ENCODE measurements at places on chromosomes 11 and 22.

GRCh38 chr11:25615841-25616240 lies 716.1 kb upstream of the ANO3 start:
- DNase-seq = no peak

DNA sequence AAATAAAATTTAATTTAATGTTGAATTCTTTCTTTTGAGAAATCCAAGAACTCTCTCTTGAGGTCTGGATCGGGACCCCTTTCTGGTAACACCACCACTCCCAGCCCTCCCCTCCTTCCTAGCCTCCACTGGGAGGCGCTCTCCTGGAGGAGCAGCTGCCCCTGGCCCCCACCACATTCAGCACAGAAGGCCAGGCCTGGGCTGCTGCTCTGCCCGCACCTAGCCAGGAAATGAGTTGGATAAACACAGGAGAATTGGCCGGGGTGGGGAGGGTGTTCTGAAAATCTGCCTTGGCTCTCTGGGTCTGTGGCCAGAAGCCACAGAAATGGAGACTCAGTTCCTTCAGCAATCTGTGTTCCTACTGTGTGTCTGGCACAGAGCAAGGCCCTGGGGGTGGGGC lies 31.2 kb downstream of the C22orf42 start:
- no peak for DNase-seq

- DNase-seq = no peak
Observed at GRCh38 chr11:72308226-72309073, 64.5 kb upstream of the PHOX2A start.

- DNase-seq = no peak
Observed at GRCh38 chr22:28647216-28647615, 32.4 kb downstream of the TTC28 start.

DNA sequence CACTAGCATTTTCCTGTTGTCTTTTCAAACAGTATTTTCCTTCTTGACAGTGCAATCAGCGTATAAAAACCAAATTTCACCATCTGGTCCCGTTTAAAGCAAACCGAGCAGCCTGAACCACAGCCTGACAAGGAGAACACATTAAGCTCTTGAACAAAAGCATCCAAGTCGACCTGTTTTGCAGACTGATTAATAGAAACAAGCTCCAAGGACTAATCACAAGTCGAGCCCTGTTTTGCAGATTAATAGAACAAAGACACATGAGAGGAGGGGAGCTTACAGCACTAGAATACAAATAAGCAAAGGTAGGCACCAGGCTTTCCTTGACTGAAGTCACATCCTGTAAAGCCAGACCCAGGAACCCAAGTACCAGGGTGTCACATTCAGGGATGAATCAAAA lies 104.8 kb downstream of the MPPED2 start:
- DNase-seq = no peak

- no peak for DNase-seq
Observed at GRCh38 chr11:36441610-36442208, 68.4 kb downstream of the TRAF6 start.

DNA sequence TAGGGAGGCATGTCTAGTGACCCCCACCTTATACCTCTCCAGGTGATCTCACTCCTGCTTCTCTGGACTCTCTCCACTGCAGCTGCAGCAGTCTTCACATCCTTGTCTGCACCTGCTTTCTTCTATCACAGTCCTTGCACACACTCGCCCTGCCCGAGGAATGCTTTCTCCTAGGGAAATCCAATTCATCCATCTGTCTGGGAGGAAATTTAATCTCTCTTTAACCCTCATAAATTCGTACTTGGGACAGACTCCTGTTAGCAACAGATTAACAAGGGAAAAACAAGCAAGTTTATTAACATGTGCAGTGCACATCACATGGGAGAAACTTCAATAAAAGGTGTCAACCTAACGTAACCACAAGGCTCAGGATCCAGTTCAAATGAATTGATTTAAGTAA lies 11.3 kb upstream of the RCN1 start:
- DNase-seq = no peak

- DNase-seq = no peak
Observed at GRCh38 chr22:45112136-45112879, 51.4 kb upstream of the NUP50 start.

- peak; percentile 42 for DNase-seq
Observed at GRCh38 chr11:17991783-17992433, 20.9 kb downstream of the SERGEF start.

DNA sequence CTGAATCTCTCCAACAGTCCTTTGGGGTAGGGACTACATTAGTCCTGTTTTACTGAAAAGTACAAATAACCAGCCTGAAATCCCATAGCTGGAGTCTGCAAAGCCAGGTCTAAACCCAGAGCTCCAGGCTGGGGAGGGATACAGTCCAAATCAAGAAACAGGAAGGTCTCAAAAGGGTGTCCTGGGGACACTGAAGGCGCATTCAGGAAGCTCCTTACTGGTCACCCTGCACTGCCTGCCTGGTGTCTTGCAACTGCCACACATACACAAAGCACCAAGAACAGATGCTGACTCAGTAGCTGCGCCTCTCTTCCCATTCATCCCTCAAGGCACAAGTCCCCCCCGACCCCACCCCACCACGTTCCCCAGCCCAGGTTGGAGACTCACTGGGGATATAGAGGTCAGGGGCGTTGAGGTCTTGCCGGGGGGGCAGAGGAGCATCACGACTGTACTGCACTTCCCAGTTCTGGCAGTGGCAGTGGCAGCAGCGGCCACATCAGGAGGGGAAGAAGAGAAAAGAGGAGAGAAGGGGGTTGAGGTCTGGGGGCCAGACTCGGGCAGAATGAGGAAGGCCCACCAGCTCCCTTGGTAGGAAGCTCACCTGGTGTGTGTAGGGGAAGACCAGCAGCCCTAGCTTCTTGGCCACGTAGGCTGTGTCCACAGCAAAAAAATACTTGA lies 1.6 kb downstream of the YIF1A start:
- DNase-seq = no peak

GRCh38 chr11:112715056-112715455 lies 246.2 kb upstream of the NCAM1 start:
- no peak for DNase-seq

GRCh38 chr22:34688825-34689224 lies 377.1 kb upstream of the ISX start:
- no peak for DNase-seq

DNA sequence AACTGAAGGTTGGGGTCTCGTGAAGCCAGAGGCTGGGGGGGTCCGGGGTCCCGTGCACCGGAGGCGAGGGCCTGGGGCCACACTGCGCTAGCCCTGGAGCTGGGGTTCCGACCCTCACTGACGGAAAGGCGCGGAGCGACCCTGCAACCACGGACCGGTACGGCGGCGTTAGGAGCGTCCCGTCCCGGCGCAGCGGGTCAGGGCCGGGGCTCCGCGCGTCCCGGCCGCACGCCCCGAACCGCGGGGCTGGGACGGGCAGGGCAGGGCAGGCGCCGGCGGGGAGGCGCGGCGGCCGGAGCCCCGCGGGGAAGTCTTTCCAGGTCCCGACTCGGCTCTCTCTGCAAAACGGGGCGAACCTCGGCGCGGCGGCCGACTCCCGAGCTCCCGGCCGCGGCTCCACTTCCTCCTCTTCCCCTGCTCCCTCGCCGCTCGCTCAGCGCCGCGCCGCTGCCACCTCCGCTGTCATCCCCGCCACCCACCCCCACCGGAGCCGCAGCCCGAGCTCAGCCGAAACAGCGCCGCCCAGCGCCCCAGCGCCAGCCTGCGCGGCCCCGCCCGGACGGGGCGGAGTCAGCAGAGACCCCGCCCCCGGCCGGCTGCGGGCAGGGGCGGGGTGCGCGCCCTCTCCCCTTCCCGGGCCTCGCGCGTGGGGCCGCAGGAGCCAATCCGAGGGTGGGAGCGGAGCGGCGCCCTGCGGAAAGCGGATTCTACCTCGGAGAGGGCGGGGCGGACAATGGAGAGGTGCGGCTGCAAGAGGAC lies at the start of gene GDPD5:
TSS of gene GDPD5 (minus strand) at position 509 of the 759 bp plus-strand sequence. CDS start 48,206 bp downstream, outside the sequence.
- peak; percentile 58 for DNase-seq

GRCh38 chr11:64870893-64871466 lies 7.4 kb downstream of the EHD1 start:
- DNase-seq = no peak

DNA sequence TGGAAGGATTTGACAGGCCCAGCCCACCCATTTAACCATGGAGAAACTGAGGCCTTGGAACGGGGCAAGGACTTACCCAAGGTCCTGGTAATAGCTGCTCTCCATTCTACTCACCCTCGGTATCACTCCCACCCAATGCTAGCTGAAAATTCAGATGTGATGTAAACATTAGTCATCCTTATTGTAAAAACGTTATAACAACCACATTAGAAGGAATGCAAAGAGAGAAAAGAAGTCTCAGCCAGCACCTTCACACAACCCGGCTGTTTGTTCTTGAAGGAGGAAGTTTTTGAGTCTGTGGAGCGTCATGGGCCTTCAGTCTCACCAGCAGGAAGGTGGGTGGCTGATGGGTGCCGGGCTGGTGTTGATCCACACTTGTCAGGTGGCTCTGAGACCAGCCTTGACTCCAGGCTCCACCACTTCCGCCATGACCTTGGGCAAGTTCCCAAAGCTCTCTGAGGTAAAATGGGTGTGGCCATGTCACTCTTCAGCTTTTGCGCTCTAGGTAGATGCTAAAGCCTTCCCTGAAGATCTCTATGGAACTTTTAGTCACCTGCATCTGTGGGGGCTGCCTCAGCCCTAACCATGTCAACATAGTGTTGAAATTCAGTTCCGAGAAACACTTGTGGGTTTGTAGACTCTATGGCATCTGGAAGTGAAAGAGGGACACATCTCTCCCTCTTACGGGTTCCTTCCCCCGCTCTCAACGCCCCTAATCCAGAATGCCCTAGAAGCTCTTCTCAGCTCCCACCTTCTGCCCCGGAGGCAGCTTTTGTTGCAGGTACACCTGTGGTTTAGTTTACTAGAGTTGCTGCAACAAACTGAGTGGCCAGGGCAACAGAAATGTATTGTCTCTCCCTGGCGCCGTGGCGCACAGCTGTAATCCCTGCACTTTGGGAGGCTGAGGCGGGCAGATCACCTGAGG lies 14.8 kb downstream of the CD6 start:
- no peak for DNase-seq

DNA sequence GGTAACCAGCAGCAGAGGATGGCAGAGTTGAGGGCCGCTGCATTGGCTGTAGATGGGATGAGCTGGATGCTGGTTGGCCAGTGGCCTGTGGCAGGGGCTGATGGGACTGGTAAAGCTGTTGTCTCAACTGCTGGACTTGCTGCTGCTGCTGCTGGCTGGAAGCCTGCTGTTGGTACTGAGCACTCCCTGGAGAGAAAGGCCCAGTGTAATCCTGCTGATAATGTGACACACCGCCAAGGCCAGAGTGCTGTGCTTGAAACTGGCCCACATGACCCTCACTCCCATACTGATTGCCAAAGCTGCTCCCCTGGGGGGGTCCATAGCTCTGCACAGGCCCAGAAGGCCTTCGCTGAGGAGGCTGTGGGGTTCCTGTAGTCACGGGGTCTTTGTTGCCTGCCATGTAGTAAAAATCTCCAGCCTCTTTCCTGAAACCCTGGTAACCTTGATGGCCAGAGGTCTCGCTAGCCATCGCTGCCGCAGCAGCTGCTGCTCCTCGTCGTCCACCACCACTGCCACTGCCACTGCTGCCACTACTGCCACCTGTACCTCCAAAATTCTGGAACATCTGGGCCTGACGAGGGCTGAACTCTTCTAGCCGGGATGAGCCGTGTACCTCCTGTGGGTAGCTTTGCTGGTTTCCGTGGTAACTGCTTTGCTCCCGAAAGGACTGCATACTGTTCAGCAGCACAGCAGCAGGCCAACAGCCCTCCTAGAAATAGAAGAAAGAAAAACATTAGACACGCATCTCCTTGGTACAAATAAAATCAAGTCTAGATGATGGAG lies 55.6 kb downstream of the TCF20 start:
- no peak for DNase-seq

Measured in HCT116 (cell line).